ENCODE measurements at places on chromosomes 1 and 21.

GRCh38 chr1:30607723-30608122 is 115.7 kb downstream of the MATN1 start:
- DNase-seq: no peak
- H3K27me3 ChIP-seq: no peaks in the 10 kb centered on the region
- no peaks in the 10 kb centered on the region for H3K4me1 ChIP-seq
- H3K27ac ChIP-seq: no peak overlapping the region
- no peak overlapping the region for H3K4me3 ChIP-seq
- no peaks in the 10 kb centered on the region for H3K36me3 ChIP-seq

DNA sequence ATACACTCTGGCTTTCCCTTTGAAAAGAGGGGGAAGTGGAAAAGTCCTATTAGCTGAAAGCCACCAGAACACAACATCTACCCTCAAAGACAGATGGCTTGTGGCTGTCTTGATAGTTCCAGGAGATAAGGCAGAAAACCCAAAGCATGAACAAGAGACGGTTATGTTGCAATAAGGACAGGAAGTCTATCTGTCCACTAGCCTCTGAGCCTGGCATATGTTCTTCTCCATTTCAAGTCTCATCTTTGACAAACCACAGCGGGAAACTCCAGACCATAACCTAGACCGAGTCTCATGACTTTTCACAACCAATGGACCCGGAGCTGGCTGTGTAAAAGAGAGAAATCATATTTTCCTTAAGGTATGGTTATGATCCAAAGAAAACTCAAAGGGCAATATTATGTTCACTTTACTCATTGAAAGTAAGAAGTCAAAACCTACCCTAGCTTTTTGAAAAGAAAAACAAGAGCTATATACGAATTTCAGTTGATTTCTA is 33.8 kb downstream of the DUSP10 start:
- H3K4me3 ChIP-seq: no peak overlapping the region
- peak overlapping the region; percentile 56 for H3K27ac ChIP-seq
- DNase-seq: no peak
- no peaks in the 10 kb centered on the region for H3K36me3 ChIP-seq
- no peaks in the 10 kb centered on the region for H3K4me1 ChIP-seq

GRCh38 chr1:216095400-216095799 is 327.8 kb downstream of the USH2A start:
- H3K27me3 ChIP-seq: no peaks in the 10 kb centered on the region
- no peak overlapping the region for H3K27ac ChIP-seq
- DNase-seq: no peak
- no peak overlapping the region for H3K4me3 ChIP-seq
- H3K36me3 ChIP-seq: no peaks in the 10 kb centered on the region

- H3K27ac ChIP-seq: no peak overlapping the region
- H3K36me3 ChIP-seq: no peaks in the 10 kb centered on the region
- H3K4me1 ChIP-seq: no peaks in the 10 kb centered on the region
- H3K4me3 ChIP-seq: no peak overlapping the region
- H3K27me3 ChIP-seq: no peaks in the 10 kb centered on the region
- no peak for DNase-seq
These were observed 97.3 kb downstream of the MAP3K21 start for GRCh38 chr1:233424779-233425178.

DNA sequence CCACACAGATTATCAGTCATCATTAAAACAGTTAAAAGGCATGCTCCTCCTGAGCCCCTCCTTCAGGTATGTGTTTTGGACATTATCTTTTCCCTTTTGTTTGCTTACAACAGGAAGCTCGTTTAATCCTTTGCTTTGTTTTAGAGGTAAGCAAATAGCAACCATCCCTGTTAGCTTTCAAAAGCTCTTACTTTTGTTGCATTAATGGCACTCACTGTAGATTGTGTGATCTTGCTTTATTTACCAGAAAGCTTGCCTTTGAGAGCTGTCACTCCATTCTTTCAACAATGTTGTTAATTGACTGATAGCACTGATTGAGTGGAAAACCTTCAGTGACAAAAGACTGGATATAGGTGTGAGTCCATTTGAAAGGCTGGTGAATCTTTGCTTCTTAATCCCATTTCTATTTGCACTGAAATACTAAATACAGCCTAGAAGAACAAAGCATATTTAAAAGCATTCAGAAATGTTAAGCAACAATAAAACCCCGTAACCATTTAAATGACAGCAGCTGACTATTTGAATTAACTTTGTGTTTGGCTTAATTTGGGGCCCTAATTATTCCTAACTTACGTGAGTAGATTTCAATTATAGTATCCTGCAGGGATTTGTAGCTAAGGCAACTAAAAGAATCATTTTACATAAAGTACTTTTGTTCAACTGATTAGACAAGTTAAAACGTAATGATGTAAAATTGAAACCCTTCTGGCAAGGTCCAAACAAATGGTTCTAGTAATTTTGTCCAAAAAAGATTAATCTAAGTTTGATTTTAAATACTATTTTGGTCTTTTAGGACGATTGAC is 48.3 kb downstream of the ADGRL2 start:
- no peak overlapping the region for H3K4me3 ChIP-seq
- H3K4me1 ChIP-seq: no peaks in the 10 kb centered on the region

DNA sequence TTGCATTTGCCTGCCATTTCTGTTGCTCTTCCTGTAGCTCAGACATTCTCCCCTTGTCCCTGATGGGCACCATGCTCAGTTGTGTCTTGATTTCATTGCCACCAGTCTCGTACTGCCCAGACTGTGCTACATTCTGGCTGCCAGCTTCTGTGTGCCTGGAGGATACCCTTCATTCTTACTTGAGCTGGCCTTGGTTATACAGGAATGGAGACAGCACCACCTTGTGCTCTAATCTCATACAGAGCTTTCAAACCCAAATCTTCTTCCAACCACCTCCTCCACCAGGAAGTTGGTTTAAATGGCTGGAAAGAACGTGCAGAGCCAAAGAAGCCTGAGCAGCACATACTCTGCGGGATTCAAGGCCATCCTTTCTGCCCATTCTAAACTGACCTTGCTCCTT is 165.3 kb downstream of the SLC35F3 start:
- H3K27me3 ChIP-seq: no peaks in the 10 kb centered on the region
- no peak overlapping the region for H3K27ac ChIP-seq
- no peak overlapping the region for H3K4me3 ChIP-seq
- H3K4me1 ChIP-seq: no peaks in the 10 kb centered on the region

DNA sequence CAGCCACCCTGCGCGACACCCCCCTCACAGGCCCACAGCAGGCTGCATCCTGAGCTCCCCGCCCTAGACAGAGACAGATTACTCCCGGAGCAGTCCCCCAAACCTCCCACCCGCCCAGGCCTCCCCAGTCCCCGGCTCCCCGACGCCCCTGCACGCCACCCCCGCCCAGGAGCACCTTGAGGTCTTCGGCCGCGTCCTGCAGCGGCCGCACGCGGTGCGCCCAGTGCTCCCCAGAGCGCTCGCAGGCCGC is 731 bp downstream of the TRIM11 start:
- peak overlapping the region; percentile 94 for H3K4me3 ChIP-seq
- no peaks in the 10 kb centered on the region for H3K36me3 ChIP-seq
- no peaks in the 10 kb centered on the region for H3K27me3 ChIP-seq
- DNase-seq: no peak
- H3K27ac ChIP-seq: peak overlapping the region; percentile 80
- H3K4me1 ChIP-seq: peaks cover 21% of the 10 kb centered on the region

GRCh38 chr21:33857846-33858666 is 57.5 kb downstream of the ATP5PO start:
- H3K27me3 ChIP-seq: no peaks in the 10 kb centered on the region
- H3K36me3 ChIP-seq: no peaks in the 10 kb centered on the region
- no peak for DNase-seq
- H3K4me1 ChIP-seq: no peaks in the 10 kb centered on the region
- no peak overlapping the region for H3K4me3 ChIP-seq

GRCh38 chr1:92728697-92729096 is 56.2 kb downstream of the EVI5 start:
- no peak overlapping the region for H3K4me3 ChIP-seq
- no peak overlapping the region for H3K27ac ChIP-seq
- no peaks in the 10 kb centered on the region for H3K27me3 ChIP-seq
- no peaks in the 10 kb centered on the region for H3K4me1 ChIP-seq
- no peaks in the 10 kb centered on the region for H3K36me3 ChIP-seq
- no peak for DNase-seq

- no peaks in the 10 kb centered on the region for H3K36me3 ChIP-seq
- H3K27me3 ChIP-seq: no peaks in the 10 kb centered on the region
- no peak for DNase-seq
- no peaks in the 10 kb centered on the region for H3K4me1 ChIP-seq
These were observed 48.6 kb downstream of the WNT2B start for GRCh38 chr1:112557385-112557784.

GRCh38 chr1:69513601-69514000 is 54.1 kb upstream of the LRRC7 start:
- H3K27ac ChIP-seq: no peak overlapping the region
- no peaks in the 10 kb centered on the region for H3K27me3 ChIP-seq
- no peaks in the 10 kb centered on the region for H3K4me1 ChIP-seq
- no peak overlapping the region for H3K4me3 ChIP-seq
- H3K36me3 ChIP-seq: no peaks in the 10 kb centered on the region
- DNase-seq: no peak

DNA sequence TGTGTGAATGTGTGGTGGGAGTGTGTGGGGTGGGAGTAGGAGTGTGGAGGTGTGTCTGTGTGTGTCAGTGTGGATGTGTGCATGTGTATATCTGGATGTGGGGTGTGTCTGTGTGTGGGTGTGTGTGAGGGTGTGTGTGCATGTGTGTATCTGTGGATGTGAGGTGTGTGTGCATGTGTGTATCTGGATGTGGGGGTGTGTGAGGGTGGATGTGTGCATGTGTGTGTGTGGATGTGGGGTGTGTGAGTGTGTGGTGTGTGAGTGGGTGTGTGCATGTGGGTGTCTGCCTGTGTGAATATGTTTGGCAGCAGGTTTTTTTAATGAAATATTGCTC is 106.1 kb downstream of the PDE9A start:
- no peaks in the 10 kb centered on the region for H3K36me3 ChIP-seq
- H3K27ac ChIP-seq: no peak overlapping the region
- no peak overlapping the region for H3K4me3 ChIP-seq
- DNase-seq: no peak

DNA sequence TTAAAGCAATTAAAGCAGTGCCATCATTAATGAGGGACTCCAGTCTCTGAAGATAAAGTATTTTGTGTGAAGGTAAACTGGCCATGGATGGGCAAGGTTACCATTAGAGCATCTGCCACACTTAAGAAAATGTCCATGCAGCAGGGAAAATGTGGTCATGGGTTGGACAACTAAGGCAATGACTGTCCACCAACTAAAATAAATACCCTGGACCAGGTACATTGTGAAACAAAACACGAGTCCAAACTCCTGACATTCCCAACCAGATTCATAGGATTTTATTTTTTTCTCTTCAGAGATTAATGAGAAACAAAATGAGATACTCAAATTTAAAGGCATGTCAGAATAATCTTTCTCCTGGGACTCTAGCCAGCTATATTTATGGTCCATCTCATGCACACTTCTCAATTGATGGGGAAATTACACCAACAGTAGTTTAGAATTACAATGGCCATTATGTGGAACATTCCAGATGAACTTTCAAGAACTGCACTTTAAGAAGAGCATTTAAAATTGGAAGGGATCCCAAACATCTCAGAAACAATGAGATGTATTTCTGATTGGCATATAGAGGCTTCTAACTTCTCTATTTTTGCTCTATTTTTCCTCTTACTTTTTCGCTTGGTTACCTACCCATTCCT is 8.1 kb downstream of the GBP7 start:
- DNase-seq: no peak
- H3K27me3 ChIP-seq: no peaks in the 10 kb centered on the region
- H3K27ac ChIP-seq: no peak overlapping the region
- H3K36me3 ChIP-seq: no peaks in the 10 kb centered on the region
- no peaks in the 10 kb centered on the region for H3K4me1 ChIP-seq
- no peak overlapping the region for H3K4me3 ChIP-seq

- no peak for DNase-seq
- H3K36me3 ChIP-seq: no peaks in the 10 kb centered on the region
- no peaks in the 10 kb centered on the region for H3K27me3 ChIP-seq
- no peaks in the 10 kb centered on the region for H3K4me1 ChIP-seq
These were observed 91.4 kb downstream of the OBSCN start for GRCh38 chr1:228299211-228299610.

DNA sequence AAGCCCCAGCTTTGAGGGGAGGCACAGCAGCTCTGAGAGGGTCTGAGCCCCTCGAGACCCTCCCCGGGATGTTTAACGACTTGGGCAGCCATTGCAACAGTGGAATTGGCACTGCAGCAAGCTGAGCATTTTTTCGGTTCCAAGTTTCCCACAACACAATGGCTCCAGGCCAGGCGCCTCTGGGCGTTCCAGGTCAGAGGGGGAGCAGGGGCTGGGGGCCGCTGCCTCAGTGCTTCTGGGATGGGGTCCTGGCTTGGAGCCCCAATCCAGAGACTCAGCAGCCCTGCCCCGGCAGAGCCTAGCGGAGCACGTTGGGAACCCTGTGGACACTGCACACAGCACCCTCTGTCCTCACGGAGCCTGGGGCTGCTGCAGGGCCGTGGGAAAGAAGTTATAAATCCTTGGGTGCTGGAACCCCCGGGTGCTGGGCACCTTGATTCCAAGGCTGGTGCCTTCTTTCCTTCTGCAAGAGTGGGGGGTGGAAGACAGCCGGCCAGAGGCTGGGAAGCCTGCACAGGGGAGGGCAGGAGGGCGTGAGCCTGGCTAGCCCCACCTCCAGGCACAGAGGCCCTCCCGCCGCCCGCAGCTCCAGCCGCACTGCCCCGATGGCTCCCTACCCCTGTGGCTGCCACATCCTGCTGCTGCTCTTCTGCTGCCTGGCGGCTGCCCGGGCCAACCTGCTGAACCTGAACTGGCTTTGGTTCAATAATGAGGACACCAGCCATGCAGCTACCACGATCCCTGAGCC is 50.1 kb downstream of the COL18A1 start:
- H3K4me3 ChIP-seq: peak overlapping the region; percentile 66
- peak overlapping the region; percentile 82 for H3K27ac ChIP-seq
- DNase-seq: peak; percentile 70
- H3K27me3 ChIP-seq: no peaks in the 10 kb centered on the region
- H3K4me1 ChIP-seq: peaks cover 6% of the 10 kb centered on the region
- H3K36me3 ChIP-seq: no peaks in the 10 kb centered on the region

GRCh38 chr1:21902026-21903012 is 34.8 kb downstream of the HSPG2 start:
- H3K27ac ChIP-seq: peak overlapping the region; percentile 81
- H3K36me3 ChIP-seq: no peaks in the 10 kb centered on the region
- no peak for DNase-seq
- H3K4me3 ChIP-seq: no peak overlapping the region

DNA sequence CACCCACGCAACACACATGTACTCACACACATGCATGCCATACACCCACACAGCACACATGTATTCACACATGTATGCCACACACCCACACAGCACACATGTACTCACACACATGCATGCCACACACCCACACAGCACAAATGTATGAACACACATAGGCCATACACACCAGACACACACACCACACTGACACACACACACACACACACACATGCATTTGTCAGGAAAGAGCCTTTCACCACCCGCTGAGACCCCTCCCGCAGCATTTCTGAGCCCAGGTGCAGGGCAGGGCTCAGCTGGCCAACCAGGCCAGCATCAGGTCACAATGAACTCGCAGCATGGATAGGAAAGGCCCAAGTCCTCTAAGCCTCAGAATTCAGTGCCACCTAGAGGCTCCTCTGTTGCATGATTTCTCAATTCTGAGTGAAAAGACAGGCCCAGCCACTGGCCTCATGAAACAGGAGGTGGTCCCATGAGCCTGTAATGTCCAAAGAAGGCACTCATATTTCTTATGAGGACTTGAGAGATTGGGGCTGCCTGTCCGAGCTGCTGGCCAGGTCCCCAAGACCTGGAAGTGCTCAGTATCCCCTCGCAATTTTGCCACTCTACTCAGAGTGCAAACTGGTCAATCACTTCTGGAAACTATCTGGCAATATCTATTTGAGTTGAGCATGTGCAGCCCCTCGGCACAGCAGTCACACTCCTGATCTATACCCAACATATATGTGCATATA is 57.3 kb downstream of the PSMG1 start:
- no peaks in the 10 kb centered on the region for H3K27me3 ChIP-seq
- DNase-seq: peak; percentile 45
- no peak overlapping the region for H3K4me3 ChIP-seq
- H3K36me3 ChIP-seq: no peaks in the 10 kb centered on the region
- peak overlapping the region; percentile 4 for H3K27ac ChIP-seq

Measured in breast epithelium (tissue), 4 donors.